ENCODE measurements at places on chromosomes 13 and 19.

DNA sequence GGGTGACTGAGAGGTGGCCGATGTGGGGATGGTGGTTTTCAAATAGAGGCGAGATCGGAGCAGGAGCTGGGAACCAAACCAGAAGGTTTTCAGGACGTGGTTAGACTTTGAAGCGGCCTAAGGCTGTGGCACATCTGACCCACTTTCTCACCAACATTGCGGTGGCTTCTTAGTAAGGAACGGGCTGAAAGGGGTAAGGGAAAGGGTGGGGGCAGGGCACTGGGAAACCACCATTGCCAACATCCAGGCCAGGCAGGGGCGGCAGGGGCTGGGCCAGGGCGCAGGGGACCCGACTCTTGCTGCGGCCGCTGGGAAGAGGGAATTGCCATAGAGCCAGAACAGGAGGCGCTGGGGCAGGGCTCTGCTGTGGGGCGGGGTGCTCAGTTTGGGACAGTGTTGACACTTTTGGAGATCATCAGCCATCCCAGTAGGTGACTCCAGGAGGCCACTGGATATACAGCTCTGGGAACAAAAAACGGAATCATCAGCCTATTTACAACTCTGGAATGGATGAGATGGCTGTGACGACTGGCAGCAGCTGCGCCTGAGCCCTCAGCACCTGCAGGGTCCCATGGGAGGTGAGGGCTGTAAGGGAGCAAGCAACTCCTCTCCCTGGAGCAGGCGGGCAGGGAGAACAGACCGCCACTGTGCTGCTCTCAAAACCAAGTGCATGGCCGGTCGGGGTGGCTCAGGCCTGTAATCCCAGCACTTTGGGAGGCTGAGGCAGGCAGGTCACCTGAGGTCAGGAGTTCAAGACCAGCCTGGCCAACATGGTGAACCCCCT, 52.2 kb downstream of the IRS2 start:
- no peak for DNase-seq

DNA sequence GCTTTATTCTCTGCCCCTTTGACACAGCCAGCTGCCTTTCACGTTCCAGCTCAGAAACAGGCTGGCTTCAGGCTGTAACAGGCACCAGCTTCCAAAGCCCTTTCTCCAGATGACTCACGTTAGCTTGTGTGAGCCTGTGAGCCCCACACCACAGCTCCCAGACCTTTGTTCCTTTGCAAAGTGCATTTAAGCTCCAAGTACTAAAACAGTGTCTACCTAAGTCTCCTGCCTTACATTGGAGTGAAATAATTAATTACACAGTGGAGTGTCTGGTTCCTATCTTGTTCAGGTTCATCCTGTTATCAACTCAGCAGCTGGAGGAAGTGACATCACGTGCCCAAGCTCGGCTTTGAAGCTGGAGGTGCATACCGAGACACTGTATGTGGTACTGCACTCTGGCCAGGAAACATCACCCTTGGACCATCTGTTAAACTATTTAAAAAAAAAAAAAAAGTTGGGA, 475.8 kb downstream of the FOXO1 start:
- peak; percentile 71 for DNase-seq

- peak; percentile 42 for DNase-seq
Observed at GRCh38 chr13:105196052-105196451, 1339.4 kb downstream of the EFNB2 start.

GRCh38 chr19:51354742-51355148, 11.4 kb downstream of the ETFB start:
- no peak for DNase-seq

GRCh38 chr19:40778706-40779284, 748 bp downstream of the RAB4B start:
- no peak for DNase-seq

DNA sequence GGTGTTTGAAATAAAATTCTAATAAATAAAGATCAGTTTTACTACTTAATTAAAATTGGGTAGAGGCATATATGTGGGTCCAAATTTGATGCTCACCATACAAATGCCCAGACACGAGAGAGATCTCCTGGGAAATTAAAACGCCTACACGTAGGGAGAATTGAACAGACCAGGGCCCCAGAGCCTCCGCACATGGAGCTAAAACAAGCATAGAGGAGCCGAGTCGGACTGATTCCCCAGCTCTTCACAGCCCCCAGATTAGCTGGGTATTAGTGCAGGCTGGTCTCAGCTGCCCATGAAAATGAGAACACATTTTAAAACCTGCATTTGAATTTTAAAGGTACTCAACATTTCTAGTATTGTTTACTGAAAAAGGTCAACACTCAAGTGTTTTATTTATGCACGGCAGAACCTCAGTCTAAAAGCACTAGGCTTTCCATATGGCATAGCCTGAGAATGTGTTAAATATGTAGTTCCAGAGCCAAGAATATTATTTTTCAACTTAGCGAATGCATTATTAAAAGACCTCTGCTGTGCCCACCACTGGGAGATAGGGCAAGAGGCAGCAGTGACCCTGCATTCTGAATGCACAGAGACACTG, 344.8 kb downstream of the ENOX1 start:
- DNase-seq, result no peak

DNA sequence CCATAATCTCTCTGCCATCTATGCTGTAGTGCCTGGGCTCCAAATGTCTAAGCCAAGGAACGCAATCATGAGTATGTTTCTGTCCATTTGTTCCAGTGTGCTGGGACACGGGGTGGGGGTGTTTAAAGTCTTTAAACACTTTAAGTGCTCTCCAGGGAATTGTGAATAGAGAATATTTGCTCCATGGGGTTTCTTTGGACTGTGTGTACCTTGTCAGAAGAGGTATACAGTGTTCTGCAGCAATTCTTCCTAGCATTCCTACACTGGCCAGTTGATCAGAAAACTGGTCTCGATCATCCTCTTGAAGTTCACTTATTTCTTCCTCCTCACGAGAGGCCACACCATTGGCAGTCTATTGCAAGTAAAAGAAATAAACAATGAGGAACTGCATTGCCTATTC, 35.1 kb upstream of the EEF1AKMT1 start:
- no peak for DNase-seq

DNA sequence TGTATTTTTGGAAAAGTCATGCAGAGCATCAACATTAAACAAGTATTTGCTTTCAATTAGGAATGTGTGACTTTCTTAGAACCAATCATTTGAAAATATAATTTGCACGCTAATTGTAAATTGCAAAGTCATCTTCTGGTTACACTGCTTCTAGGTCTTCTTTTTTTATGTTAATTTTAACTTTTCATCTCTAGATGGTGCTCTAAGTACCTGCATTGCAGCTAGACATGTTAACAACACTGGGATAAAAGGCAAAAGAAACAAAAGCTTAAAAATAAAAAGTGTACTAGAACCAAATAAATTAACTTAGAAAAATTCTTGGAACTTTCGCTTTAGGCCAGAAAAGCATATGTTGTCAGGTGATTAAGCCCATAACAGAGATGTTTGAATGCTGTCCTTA, 2758.2 kb downstream of the PCDH9 start:
- DNase-seq, result no peak

DNA sequence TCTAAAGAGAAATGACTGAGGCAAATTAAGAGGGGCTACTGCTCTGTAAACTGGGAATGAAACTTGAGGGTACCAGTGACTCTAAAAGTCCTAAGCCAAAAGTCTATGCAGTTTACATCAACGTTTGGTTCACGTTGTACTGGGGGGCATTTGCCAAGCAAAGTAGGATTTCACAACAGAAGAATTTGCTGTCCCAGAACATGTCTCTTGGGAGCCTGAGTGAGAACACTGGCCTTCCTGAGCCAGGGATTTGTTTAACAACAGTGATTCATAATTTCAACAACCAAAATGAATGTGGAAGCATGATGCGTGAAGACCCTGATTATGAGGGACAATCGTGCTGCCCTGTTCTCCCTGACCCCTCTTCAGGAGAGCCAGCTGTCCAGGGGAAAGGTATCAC, 178.0 kb downstream of the OXGR1 start:
- no peak for DNase-seq

GRCh38 chr13:61277586-61278276, 137.9 kb downstream of the PCDH20 start:
- no peak for DNase-seq

- no peak for DNase-seq
Observed at GRCh38 chr13:114264886-114265611, 16.4 kb upstream of the UPF3A start.

DNA sequence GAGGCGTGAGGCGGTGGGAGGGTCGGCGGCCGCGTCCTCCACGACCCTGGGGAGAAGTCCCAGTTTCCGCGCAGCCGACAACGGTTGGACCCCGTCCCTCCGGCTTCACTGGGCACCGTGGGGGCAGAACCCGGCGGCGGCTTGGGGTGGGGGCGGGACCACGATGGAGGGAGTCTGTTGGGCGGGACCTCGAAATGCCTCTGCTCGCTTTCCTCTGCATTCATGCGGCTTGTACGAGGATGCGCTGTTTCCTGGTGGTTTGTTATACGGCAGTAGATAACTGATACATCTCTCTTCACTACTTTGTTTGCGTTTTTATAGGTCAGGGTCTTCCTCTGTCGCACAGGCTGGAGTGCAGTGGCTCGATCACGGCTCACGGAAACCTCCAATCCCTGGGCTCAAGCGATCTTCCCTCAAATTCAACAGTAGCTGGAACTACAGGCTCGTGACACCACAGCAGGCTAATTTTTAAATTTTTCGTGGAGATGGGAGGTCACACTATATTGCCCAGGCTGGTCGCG, 24.6 kb upstream of the ZNF846 start:
- DNase-seq, result peak; percentile 41

DNA sequence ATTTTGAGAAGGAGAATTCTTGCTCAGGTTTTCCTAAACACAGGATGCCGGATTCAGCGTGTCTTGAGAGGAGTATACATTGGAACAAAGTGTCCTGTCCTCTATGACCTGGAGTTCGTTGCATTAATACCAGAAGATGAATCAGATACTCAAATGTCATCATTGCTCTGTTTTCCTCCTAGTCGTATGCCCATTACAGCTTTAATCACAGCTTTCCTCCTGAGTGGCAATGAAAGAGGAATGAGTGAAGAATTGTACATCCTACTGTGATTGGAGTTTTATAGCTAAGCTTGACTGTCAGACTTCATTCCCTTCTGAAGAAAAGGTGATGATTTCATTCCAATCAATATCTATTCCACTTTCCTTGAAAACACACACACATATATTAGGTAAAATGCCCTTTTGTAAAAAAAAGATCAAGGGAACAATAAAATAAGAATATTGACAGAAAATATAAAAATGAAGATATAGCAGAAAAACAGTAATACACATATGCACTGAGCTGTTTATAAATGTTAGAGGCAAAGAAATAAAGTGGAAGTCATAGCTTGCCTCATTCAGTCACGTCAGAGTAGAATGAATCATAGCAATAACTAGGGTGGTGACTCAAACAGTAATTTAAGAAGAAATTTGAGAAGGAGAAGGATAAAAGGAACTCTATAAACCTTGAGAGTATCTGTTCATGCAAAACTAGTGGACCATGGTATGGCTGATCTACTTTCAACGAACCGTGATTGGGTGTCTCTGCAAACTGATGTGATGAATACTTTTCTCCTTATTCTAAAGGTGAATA, 501.5 kb downstream of the SUCLA2 start:
- no peak for DNase-seq

DNA sequence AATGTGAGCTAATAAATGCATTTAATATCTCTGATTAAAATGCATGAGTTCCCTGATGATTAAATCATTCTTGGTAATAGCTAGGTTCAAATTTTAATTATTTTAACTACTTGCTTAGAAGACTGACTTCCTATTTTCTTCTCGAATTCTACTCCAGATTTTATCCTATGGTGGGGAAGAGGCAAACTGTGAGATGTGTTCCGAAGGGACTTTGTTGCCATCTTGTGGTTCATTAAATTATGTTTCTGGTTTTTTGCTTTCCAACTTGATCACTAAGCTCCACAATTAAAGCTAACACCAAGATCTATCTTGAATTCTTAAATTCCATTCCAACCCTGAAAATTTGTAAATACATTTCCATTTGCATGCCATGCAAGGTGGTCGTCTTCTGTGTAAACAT, 538.4 kb upstream of the PCDH20 start:
- DNase-seq, result peak; percentile 57

GRCh38 chr19:32691952-32692726, 518 bp downstream of the NUDT19 start:
- DNase-seq, result peak; percentile 26

DNA sequence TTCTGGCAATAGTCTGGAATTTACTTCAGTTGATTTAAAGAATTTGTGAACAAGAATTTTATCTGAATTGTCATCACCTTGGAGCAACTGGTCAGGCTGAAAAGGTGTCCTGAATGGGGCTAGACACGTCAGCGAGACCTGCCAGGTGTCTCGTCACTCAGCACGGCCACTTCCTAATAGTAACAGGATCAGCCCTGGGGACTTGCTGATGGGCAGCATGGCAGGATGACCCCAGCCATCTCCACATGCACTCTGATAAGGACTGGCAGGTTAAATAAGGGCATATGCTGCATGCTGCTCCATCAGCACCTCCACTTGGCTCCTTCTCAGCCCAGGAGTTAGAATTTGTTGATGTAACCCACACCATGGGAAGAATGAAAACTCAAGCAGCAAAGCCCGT, 224.2 kb downstream of the FOXO1 start:
- no peak for DNase-seq

All from NCI-H524 (cell line).